ENCODE measurements at places on chromosomes 11 and 22.
A peak's percentile ranks its signal among the peaks of the same experiment; 100 is the strongest.

DNA sequence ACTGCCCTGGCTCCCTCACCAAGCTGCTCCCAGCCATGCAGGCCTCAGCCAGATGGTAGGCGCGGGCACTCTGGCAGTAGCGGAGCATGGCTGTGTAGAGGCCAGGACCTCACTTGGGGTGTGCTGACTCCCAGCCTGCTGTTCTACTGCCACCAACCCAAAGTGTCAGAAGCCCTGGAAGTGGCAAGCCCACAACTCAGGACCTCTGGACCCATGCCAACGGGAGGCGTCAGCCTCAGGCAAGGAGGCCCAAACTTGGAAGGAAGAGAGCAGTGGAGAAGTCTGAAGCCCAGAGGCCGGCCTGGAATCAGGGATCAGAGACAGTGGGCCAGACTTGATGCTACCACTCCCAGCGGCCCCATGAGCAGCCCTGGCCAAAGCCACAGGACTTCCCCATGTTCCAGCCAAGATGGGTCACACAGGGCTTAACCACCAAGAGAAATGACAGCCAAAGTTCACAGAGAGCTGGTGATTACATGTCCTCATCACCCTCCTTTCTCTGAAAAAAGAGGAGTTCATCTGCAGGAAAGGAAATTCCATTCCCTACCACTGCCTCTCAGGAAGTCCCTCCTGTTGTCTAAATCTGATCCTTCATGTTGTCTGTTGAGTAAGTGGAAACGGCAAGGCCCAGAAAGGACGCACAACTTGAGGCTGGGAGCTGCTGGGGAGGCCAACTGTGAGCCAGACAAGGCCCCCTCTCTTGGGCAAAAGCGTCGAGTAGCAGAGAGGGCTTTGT, 4.4 kb downstream of the ARRB1 start:
- no peak for DNase-seq

GRCh38 chr11:107184986-107185385, 166.7 kb upstream of the GUCY1A2 start:
- no peak for DNase-seq

DNA sequence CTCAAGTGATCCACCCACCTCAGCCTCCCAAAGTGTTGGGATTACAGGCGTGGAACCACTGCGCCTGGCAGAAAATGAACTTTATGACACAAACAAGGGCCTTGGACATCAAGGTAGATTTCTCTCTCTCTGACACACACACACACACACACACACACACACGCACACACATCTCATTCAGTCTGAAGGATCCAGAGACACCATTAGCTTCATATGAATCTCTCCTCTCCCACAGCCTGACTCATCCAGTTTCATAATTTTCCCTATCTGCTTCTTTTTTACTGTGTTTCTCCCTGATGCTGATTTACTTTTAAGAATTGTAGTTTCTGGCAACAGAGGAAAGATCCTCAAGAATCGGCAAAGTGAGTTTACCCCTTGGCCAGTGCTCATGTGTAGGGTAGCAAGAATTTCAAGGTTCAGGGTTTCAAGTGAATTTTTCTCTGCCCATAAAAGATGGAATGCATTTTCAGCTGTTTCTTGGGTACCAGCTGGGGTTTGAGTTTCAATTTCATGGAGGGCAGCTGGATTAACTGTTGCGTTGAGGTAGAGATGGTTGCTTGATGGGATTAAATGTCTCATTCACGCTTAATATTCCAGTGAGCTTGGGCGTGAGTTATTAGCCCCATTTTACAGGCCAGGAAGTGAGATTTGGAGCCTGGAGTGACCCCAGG, 3.5 kb downstream of the MYO18B start:
- DNase-seq = peak; percentile 31

- no peak for DNase-seq
Observed at GRCh38 chr22:43720716-43721115, 91.4 kb downstream of the EFCAB6 start.

- no peak for DNase-seq
Observed at GRCh38 chr11:41613326-41613725, 153.9 kb upstream of the LRRC4C start.

- no peak for DNase-seq
Observed at GRCh38 chr22:49866646-49867045, 13.0 kb downstream of the ZBED4 start.

- DNase-seq = no peak
Observed at GRCh38 chr22:16949561-16949960, 58.5 kb downstream of the GAB4 start.

GRCh38 chr11:12741671-12742216, 67.5 kb downstream of the TEAD1 start:
- DNase-seq = no peak

- peak; percentile 49 for DNase-seq
Observed at GRCh38 chr11:57426929-57427726, at the start of gene SLC43A3. Gene SLC43A3, minus strand, starts transcription at chr11:57427121. Its CDS starts 949 bp downstream, at chr11:57426172.

DNA sequence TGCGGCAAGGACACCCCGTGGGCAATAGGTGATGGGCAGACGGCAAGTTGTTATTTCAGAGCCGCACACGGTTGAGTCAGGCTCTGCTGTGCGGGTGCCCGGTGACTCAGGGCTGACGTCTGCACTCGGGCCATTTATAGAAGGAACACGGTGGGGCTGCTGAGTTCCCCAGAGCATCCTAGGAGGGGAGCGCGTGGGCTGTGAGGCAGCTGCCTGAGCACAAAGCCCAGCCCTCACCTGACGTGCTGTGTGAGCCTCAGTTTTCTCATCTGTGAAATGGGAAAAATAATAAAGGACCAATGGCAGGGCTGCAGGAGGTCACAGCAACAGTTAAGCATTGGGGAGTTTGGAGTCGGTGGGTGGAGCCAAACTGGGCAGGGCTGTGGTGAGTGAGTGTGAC, 11.3 kb upstream of the RHOD start:
- DNase-seq = peak; percentile 76

DNA sequence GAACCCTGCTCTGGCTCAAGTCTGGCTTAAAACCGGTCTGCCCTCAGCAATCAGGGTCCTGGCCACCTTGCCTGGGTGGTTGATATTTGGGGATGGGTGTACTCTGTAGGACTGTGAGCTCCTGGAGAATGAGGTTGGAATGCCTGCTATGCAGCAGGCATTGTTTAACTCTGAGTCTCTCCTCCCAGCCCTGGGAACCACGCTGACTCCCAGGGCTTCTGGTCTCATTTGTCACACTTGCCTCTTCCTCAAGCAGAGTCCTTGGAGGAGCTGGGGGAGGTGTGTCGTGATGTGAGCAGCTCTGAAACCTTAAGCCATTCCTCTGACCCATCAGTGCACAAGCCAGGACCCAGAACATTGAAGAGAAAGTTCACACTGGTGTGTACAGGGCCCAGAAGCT, 340.1 kb downstream of the MN1 start:
- DNase-seq = peak; percentile 85

DNA sequence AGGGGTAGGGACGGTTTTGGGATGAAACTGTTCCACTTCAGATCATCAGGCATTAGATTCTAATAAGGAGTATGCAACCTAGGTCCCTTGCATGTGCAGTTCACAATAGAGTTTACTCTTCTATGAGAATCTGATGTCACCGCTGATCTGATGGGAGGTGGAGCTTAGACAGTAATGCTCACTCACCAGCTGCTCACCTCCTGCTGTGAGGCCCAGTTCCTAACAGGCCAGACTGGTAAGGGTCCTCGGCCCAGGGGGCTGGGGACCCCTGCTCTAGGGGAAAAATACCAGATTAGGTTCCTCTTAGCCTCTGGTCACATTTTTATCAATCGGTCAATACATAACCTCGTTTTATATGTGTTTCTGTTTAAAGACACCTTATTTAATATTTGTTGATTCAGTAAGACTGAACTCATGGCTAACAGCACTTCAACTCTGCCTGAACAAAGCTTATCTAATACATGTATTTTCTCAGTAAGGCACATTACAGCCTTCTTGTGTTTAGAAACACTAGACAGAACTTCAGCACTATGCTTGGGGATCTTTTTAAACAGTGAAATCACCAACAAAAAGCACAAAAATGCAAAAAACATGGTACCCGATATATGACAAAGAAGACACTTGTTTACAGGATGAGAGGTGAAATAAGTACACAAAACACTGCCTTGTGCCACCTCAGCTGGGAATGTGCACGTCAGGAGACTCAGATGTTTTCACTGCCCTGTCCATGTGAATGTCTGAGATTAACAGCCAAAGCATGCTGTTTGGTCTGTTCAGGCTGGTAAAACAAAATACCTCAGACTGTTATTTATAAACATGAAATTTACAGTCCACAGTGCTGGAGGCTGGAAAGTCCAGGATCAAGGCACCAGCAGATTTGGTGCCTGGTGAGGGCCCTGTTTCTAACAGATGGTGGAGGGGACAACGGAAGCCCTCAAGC, 107.5 kb downstream of the USP35 start:
- DNase-seq = no peak

DNA sequence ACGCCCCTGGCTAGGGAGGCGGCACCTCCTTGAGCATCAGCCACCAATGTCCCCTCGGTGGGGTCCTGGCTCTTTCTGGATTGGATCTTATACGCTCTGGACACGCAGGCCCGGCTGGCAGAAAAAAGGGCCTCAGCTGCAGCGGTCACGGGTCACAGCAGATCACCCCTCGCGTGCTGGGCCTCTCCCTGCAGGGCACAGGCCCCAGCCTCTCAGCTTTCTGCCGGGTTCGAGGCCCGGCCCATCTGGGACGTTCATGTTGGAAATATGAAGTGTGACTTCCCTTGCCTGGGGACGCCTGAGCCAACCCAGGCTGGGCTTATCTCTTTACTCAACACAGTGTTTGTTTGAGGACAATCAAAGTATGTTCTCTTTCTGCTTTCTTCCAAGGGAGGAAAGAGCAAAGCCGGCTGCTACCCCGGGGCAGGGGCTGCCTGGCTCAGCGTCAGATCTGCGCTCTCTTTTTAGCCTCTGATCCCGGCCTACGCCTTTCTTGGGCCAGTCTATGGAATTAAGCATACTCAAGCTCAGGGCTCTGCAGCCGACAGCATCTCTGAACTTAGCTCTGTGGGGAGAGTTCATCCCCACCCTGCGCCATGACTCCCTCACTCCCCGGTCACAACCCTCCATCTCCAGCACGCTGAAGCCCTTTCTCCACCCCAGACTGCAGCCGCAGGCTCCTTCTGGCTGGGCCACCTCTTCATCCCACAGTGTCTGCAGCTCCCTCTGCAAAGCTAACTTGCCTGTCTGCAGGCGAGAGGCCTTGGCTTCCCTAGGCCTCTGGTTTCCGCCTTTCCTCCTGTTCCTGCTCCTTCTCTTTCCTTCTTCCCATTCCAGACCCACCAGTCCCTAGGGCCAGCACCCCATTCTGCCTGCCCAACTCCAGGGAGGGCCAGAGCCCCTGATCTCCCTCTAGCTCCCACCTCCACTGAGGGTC, 38.8 kb downstream of the ADAMTS15 start:
- DNase-seq = no peak

DNA sequence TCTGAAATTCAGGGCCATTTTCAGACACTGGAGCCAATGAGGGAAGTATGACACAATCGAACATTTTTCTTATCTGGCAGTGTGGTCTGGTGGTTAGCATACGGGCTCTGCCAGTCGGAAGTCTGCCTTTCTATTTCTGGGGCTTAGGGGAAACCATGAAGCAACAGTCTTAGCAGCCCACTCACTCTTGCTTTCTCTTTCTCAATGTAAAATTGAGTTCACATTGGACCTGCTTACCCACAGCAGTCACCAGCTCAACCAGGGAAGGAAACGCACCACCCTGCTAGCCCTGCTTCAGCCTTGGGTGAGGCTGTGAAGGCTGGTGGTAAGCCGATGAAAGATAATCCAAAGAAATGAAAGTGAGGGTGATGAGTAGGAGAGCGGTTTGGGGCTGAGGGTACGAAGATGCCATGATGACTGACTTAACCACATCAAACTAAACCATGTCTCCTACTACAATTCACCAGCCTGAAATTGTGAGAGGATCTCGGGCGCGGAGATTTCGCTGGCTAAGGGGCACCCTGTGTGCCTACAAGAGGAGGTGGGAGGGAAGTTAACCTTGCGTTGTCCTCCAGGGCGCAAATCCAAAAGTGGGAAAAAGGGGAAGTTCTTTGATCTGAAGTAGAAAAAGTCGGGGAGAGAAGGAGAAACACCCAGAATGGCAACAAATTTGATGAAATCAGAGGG, 2.0 kb upstream of the LMO2 start:
- no peak for DNase-seq

DNA sequence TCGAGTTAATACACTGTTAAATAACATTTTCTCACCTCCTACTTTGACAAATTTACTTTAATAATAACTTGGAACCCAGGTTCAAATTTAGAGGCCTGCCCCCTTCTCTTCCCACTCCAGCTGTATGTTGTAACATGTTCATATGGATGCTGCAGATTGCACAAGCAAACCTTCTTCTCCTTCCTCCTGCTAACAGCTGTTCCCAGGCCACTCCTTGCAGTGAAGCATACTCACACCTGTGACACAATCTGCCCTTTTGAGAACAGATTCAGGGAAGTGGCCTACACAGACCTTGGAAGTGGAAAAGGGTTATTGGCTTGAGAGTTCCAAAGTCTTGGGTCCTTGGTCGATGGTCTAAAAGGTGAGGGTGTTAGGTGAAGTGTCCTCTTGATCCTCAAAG, 131.9 kb downstream of the TEAD1 start:
- no peak for DNase-seq

DNA sequence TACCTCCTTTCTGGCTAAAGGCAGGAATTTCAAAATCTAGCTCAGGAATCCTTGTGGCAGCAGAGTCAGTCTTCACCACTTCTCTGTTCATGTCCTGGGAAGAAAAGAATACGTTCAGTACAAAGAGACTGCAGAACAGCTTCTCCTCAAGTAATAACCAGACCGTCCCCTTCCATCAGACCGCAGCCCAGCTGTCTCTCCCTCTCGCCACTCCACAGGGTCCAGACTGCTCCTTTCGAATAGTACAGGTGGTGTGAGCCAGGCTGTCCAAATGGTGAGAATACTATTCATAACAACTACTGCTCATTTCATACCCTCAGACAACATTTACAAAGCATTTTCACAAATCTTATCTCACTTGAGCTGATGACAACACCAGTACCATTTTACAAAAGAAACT, 857 bp downstream of the ZPR1 start:
- no peak for DNase-seq

- no peak for DNase-seq
Observed at GRCh38 chr11:28703371-28703770, 595.2 kb downstream of the METTL15 start.

DNA sequence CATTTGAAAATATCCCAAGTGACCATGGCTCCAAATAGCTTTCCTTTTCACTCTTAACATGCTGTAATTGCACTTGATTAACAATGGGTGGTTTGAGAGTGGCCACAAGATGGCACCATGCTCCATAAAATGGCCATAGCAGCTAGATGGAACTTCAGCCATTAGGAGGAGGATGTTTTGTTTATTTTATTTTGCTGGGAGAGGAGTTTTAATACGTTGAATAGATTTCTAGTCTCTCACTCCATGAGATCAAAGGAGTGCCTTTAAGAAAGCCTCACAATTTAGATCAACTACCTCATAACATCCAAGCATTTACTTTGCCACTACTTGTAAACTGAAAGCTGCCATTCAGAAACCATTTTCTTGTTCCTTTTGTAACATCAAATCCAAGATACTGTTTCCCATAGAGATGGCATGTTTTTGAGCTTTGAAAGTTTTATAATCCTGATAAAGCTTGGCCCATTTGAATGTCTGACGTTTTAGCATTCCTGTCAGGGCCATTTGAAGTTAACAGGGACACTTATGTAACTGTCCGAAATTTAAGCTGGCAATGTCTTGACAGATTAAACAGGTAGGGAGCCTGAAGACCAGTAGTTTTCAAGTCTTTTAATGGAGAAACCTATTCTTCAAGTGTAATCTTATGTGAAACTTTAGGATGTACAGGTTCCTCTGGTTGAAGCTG, 4.7 kb downstream of the FEN1 start:
- DNase-seq = no peak

Measured in non-pigmented ciliary epithelial cell (primary cell).